Fibroblast of lung (primary cell): ENCODE measurements at places on chromosomes 1 and 21. TPM values are rescaled to one million over a fixed set of nuclear protein-coding genes. Genes with fewer than 3 reads are reported as not detected.

Gene MMP23B
- total RNA-seq, result 4.6 and 9.8 TPM in 2 replicates

DNA sequence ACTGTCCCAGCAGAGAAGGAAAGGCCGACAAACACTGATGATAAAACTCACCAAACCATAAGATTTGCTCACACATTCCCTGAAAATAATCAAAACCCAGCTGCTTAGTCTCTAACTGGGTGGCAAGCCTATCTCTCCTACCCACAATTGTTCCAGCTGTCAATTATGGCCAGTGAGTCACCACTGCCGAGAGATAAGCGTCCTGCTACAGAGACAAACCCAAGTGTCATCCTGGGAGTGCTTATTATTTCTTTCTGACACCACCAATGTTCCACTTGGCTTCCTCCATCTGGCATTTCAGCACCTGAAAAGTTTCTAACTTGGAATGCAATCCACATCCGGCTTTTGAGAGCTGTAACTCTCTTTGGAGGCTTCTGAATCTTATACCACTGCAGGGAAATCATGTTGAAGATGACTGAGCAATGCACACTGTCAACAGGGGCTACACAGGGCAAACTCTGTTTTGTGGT, 51.5 kb upstream of the VAV3 start:
- H3K4me3 ChIP-seq, result no peak overlapping the region
- peak; percentile 98 for DNase-seq
- no peaks in the 10 kb centered on the region for H3K27me3 ChIP-seq
- H3K4me1 ChIP-seq, result no peaks in the 10 kb centered on the region
- H3K27ac ChIP-seq, result no peak overlapping the region

DNA sequence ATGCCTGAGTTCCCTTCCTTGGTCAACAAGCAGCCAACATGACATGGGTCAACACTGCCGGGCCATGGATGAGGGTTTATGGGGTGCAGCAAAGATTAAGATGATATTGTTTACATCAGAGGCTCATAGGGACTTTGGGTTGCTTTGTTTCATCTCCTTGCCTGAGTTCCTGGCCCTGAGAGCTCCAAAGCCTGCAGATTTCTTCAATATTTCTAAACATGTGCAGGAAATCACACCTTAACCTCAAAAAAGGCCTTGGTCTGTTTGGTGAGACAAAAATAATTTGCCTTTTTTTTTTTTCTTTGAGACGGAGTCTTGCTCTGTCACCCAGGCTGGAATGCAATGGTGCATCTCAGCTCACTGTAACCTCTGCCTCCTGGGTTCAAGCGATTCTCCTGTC, 876 bp downstream of the SLAMF8 start:
- peaks cover 8% of the 10 kb centered on the region for H3K27me3 ChIP-seq
- peaks cover 2% of the 10 kb centered on the region for H3K4me1 ChIP-seq
- no peak overlapping the region for H3K27ac ChIP-seq

Gene FMOD
- 3.3 and 15.4 TPM in 2 replicates for total RNA-seq

Gene STIL
- total RNA-seq, result 3.1 and 5.8 TPM in 2 replicates

GRCh38 chr1:79302380-79302930, 295.9 kb upstream of the ADGRL4 start:
- DNase-seq, result no peak
- no peaks in the 10 kb centered on the region for H3K27me3 ChIP-seq
- no peaks in the 10 kb centered on the region for H3K36me3 ChIP-seq
- H3K27ac ChIP-seq, result no peak overlapping the region
- H3K4me1 ChIP-seq, result no peaks in the 10 kb centered on the region

Gene AMY2A
- total RNA-seq, result not detected in 2 replicates

DNA sequence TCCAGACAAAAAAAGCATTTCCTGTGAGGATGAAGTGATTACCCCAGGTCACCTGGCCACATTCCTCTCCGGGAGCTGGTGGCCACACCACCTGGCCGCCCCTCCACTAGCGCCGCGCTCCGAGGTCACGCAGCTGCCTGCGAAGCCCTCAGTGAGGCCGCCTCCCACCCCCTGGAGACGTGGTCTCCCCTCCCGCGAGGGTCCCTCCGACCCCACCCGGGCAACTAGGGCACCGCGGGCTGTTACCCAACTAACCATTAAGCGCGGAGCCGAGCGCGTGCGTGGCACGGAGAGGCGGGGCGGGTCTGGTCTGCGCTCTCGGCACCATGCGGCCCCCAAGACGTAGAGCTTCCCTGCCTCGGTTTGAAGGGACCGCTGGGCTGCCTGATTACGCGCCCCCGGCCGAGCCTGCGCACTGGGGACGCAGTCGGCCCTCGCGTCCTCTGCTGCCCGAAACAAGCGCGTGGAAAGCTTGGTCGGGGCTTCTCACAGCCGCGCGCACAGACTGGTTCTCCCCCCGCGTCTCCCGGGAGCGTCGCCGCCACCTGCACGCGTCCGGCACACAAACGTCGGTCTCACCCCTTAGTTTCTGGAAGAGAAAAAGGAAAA, 106.5 kb downstream of the SLC16A1 start:
- H3K27me3 ChIP-seq, result no peaks in the 10 kb centered on the region
- H3K27ac ChIP-seq, result no peak overlapping the region
- peak overlapping the region; percentile 44 for H3K4me3 ChIP-seq
- H3K4me1 ChIP-seq, result no peaks in the 10 kb centered on the region
- no peaks in the 10 kb centered on the region for H3K36me3 ChIP-seq

GRCh38 chr1:12643079-12643478, 806 bp upstream of the AADACL4 start:
- no peak overlapping the region for H3K27ac ChIP-seq
- peaks cover 4% of the 10 kb centered on the region for H3K27me3 ChIP-seq
- no peaks in the 10 kb centered on the region for H3K4me1 ChIP-seq
- no peak overlapping the region for H3K4me3 ChIP-seq

- no peaks in the 10 kb centered on the region for H3K27me3 ChIP-seq
- no peak overlapping the region for H3K4me3 ChIP-seq
- no peaks in the 10 kb centered on the region for H3K4me1 ChIP-seq
These were observed 1078.5 kb upstream of the ADGRL4 start for GRCh38 chr1:80085067-80085466.

GRCh38 chr1:40652979-40653378, 12.5 kb downstream of the RIMS3 start:
- peaks cover 18% of the 10 kb centered on the region for H3K27me3 ChIP-seq
- H3K36me3 ChIP-seq, result no peaks in the 10 kb centered on the region
- H3K27ac ChIP-seq, result no peak overlapping the region

DNA sequence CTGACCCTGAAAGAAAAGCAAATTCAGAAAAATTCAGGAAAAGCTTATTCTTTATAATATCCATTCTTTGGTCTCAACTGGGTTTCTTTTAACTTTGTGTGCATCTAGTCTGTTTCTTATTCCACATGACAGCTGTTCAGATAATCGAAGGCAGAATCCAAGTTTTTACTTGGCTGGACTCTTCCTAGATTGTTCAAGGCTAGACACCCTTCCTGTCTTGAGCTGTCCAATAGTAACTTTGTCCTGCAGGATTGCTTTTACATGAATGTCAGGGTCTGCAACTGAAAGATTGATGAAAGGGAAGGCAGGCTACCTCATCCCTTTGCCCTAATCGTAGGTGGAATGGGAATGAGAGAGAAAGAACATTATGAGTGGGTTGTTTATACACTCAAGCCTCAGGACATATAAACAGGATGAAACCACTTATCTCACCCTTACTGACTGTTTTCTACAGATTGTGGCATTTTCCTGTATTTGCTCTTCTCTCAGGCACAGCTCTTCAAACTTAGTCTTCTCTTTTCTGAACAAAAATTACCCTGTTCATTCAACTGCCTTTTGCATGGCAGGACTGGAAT, 76.9 kb downstream of the LEPR start:
- H3K4me1 ChIP-seq, result peaks cover 2% of the 10 kb centered on the region
- no peak overlapping the region for H3K4me3 ChIP-seq
- H3K36me3 ChIP-seq, result no peaks in the 10 kb centered on the region
- H3K27ac ChIP-seq, result no peak overlapping the region
- H3K27me3 ChIP-seq, result no peaks in the 10 kb centered on the region

Gene PLXNA2
- total RNA-seq, result 2.0 and 2.8 TPM in 2 replicates

DNA sequence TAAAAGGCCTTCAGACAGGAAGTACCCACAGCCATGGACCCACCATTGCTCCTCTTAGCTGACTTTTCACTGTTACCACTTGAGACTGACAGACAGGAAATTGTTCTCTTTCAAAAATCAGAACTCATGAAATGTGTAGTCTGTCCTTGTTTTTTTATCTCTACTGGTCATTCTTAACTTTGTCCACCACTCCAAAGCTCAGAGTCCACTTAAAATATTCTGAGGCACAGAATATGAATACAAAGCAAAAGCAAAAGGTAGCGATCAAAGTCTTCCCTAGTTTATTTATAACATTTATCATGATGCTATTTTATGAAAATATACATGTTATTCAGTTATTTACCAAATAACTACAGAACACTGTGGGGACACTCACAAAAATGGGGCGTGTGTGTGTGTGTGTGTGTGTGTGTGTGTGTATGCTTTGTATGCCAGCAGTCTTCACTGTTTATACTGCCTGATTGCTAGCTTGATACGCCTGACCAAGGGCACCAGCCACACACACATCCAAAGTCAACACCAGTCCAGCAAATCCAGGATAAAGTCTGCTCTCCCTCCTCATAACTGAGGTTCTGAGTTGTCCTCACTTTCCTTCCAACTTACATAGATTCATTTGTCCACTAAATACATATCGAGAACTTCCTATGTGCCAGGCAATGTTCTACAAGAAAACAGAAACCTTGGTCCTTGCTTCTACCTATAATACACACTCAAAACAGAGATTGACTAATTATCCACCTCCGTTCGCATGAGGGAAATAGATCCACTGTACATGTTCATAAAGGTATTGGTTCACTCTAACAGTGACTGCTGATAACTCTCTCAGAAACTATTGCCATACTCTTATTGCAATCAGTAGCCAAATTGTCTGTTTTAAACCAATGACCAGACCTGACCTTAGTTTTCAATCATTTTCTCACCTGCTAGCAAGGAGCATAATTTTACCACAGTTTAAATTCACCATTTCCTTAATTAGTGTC, 79.4 kb downstream of the ERICH3 start:
- H3K27me3 ChIP-seq, result no peaks in the 10 kb centered on the region
- H3K4me3 ChIP-seq, result no peak overlapping the region
- H3K27ac ChIP-seq, result no peak overlapping the region
- H3K36me3 ChIP-seq, result no peaks in the 10 kb centered on the region
- DNase-seq, result no peak
- no peaks in the 10 kb centered on the region for H3K4me1 ChIP-seq

Gene PM20D1
- not detected in 2 replicates for total RNA-seq

Gene CYP4Z1
- not detected in 2 replicates for total RNA-seq

DNA sequence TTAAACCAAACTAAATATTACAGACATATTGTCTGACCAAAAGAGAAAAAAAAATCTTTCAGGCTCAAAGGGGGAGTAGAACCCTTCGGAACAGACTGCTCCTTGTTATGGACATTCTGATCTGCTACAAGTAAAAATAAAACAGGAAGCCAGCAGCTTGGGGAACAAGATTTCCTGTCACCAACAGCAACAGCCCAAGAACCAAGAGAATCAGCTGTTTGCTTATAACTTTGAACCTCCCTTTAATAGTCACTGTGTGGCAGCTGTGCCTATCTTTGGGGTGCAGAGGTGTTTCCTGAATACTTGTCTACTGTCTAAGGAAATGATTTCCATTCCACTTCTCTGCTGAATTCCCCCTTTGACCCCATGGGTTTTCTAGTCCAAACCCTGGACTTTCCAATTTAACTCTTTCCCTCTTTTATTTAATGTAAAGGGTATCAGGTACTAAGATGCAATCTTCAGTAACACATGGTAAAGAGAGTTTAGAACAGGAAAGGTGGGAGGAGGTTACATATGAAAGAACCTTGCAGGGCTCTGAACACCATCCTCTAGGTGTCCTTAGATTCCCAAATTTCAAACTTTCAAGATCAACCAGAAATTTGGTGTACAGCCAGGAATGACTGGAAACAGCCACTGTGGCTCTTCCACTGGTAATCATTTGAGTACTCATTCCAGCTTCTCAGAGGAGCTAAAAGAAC, 38.6 kb downstream of the GPR3 start:
- H3K36me3 ChIP-seq, result peaks cover 4% of the 10 kb centered on the region
- DNase-seq, result peak; percentile 30
- no peaks in the 10 kb centered on the region for H3K27me3 ChIP-seq
- peaks cover 22% of the 10 kb centered on the region for H3K4me1 ChIP-seq
- no peak overlapping the region for H3K27ac ChIP-seq

DNA sequence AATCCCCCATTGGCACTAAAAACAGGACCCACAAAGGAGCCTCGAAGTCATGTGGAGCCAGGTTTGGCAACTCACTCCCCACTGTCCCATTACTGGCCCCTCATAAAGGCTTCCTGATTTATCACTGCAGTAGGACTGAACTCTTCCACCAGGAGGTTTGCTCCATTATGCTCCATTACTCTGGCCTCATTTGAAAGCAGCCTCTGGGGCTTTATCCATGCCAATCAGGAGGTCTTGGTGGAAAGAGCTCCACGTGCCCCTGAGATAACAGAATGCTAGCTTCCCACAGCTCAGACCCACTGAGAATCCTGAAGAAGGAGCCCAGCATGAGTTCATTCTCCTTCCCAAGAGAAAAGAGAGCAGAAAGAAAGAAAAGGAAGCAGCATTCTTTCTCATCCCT, 76.4 kb downstream of the HIVEP3 start:
- H3K4me3 ChIP-seq, result no peak overlapping the region
- H3K36me3 ChIP-seq, result no peaks in the 10 kb centered on the region
- peaks cover 5% of the 10 kb centered on the region for H3K4me1 ChIP-seq
- DNase-seq, result no peak
- H3K27me3 ChIP-seq, result no peaks in the 10 kb centered on the region

DNA sequence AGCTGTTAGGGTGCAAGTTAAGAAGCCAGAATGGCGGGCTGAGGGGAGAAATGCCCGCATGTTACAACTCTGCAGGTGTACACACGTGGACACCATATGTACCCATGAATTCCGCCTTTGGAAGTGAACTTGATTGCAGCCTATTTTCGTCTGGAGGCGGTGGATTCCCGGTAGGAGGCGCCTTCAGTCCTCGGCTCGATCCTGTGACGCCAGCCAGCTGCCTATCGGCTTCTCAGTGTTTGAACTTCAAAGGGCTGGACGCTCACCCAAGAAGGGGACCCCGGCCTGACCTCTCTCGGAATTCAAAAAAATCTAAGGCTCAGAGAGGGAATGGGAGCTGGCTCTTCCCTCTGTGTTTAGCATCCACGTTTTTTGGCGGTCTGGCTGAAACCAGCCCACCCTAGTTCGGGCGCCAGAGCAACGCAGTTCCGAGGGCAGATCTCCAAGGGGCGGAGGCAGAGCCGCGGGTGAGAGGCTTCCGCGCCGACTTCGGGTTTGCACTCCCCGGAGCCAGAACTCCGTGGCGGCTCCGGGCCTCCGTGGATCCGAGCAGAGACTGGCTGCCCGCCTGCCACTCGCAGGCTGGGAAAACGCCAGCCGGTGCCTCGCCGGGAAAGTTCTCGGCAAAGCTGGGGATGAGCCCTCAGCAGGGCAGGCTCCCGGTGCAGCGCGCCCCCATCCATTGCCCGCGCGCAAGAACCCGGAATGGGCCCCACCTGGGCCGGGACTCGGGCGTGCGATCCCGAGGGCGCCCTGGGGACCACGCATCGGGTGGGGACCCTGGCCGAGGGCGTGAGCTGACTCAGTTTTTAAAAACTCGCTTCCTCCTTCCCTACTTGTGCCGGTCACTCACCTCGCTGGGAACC, 996 bp upstream of the TMEM51 start:
- peak; percentile 91 for DNase-seq
- peak overlapping the region; percentile 46 for H3K27ac ChIP-seq
- no peaks in the 10 kb centered on the region for H3K36me3 ChIP-seq
- H3K27me3 ChIP-seq, result peaks cover 8% of the 10 kb centered on the region
- H3K4me3 ChIP-seq, result peak overlapping the region; percentile 72

Gene LYPD8
- total RNA-seq, result 0.17 TPM in 1 of 2 replicates, not detected in the other
